ENCODE measurements at places on chromosomes 7 and 10.

- DNase-seq: no peak
These were observed 191.5 kb downstream of the PHTF2 start for GRCh38 chr7:77989981-77990566.

GRCh38 chr7:28408105-28408959 is 4.0 kb upstream of the CREB5 start:
- no peak for DNase-seq

DNA sequence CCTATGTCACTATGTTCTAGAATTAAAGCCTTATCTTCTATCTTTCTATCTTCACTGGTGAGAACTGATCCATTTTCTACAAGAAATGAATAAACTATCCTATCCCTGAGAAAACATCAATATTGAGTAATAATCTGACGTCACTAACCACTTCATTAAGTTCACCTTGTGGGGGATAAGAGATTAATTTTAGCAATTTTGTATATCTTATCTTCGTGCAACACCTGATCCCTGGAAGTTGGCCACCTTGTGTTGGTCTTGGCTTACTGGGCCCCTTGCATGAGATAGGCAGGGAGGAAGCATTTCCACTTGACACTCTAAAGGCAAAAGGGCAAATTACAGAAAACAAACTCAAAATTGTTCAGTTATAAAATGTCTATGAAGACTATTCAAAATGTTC is 20.1 kb upstream of the OR6B1 start:
- DNase-seq: no peak

- DNase-seq: no peak
These were observed 18.0 kb upstream of the STARD3NL start for GRCh38 chr7:38160003-38160571.

- no peak for DNase-seq
These were observed 447.9 kb upstream of the PFKP start for GRCh38 chr10:2619472-2619871.

DNA sequence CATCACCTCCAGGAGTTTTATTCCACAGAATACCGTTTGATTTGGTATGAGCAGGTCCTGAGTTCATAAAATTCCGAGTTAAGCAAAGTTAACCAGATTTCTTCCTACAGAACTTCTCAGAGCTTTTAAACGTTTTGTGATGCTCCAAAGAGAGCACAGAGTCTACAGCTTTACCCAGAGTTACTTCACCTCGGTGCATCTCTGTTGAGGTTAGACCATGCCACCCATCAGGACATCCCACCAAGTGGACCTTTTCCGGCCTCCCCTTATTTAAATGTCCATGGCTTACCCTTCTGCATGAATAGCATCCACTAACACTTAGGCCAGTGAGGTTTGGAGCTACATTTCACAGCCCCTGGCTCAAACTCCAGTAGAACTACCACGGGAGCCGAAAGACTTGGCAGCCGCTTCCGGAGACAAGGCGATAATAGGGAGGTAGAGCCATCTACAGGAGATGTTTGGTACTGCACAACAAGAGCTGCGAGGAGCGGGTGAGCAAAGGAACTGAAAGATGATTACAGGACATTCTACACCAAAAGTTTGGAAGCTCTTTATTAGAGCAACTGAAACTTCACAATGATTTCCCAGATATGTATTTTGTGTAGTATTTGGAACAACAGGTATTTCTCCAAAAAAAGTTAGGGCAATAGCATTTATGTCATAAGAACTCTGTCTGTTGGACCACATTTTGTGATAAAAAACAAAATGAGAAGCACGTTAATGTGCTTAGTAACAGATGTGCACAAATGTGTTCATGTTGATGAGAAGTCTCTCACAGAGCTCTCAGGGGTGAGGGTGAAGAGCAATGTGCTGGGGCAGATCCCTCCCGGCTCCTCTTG is 174.7 kb downstream of the HERPUD2 start:
- no peak for DNase-seq

GRCh38 chr7:107180378-107180777 is 11.6 kb downstream of the HBP1 start:
- peak; percentile 51 for DNase-seq

- no peak for DNase-seq
These were observed 23.5 kb downstream of the STN1 start for GRCh38 chr10:103894441-103894864.

DNA sequence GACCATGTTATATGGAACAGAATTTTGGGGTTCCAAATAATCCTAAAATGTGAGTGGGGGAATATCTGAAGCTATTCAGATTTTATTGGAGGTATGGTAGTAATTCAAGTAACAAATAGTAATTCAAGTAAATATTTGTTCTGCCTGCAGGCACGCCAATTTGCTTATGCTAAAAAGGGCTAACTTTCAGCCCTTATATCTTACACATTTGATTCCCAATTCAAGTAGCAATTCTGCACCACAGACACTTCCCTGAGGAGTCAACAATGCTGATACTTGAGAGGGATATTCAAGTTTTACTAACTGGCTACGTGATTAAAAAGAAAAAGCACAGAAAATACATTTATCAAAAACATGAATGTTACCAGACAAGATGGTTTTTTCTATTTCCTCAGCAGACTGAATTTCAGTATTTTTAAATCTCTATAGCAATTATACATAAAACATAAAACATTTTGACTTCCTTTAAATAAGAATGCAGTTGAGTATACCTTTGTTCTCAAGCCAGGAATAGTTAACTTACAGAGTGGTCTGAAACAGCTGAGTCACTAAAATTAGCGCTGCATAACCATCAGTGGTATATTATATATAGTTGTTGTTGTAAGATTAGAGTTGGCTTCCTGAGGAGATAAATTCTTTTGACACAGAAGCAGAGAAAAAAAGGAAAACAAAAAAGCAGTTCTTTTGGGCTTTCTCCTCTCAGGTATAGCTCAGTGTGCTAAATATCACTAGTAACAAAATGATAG is 33.9 kb downstream of the MTPN start:
- no peak for DNase-seq

GRCh38 chr7:157313645-157314044 is 23.2 kb upstream of the DNAJB6 start:
- no peak for DNase-seq
